ENCODE measurements at places on chromosomes 12 and 14. TPM values are rescaled to one million over a fixed set of nuclear protein-coding genes. Genes with fewer than 3 reads are reported as not detected.

- no peaks in the 10 kb centered on the region for H3K36me3 ChIP-seq
- DNase-seq: no peak
- H3K4me3 ChIP-seq: no peak overlapping the region
- H3K27me3 ChIP-seq: peaks cover 5% of the 10 kb centered on the region
- H3K4me1 ChIP-seq: no peaks in the 10 kb centered on the region
Observed at GRCh38 chr12:64909124-64909523, 84.7 kb downstream of the TBC1D30 start.

DNA sequence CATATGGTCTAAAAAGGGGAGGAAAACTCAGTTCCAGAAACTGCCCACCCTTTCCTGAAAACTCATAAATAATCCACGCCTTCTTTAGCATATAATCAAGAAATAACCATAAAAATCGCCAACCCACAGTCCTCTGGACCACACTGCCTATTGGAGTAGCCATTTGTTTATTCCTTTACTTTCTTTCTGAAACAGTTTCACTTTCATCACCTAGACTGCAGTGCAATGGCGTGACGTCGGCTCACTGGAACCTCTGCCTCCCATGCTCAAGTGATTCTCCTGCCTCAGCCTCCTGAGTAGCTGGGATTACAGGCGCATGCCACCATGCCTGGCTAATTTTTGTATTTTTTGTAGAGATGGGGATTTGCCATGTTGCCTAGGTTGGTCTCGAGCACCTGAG, 44.2 kb downstream of the CLMN start:
- H3K4me3 ChIP-seq: no peak overlapping the region
- H3K4me1 ChIP-seq: no peaks in the 10 kb centered on the region
- no peak overlapping the region for H3K27ac ChIP-seq
- H3K27me3 ChIP-seq: no peaks in the 10 kb centered on the region
- no peak for DNase-seq

- no peaks in the 10 kb centered on the region for H3K27me3 ChIP-seq
- H3K36me3 ChIP-seq: no peaks in the 10 kb centered on the region
Observed at GRCh38 chr12:11693067-11693466, 43.6 kb downstream of the ETV6 start.

- H3K27me3 ChIP-seq: no peaks in the 10 kb centered on the region
- H3K4me3 ChIP-seq: no peak overlapping the region
- H3K4me1 ChIP-seq: no peaks in the 10 kb centered on the region
- no peak overlapping the region for H3K27ac ChIP-seq
- H3K36me3 ChIP-seq: peaks cover 18% of the 10 kb centered on the region
- DNase-seq: peak; percentile 25
Observed at GRCh38 chr14:54681811-54682261, 114.9 kb downstream of the SAMD4A start.

GRCh38 chr14:76727384-76727783, 33.9 kb upstream of the VASH1 start:
- no peak for DNase-seq
- no peaks in the 10 kb centered on the region for H3K36me3 ChIP-seq
- no peak overlapping the region for H3K4me3 ChIP-seq
- no peak overlapping the region for H3K27ac ChIP-seq
- H3K4me1 ChIP-seq: no peaks in the 10 kb centered on the region

DNA sequence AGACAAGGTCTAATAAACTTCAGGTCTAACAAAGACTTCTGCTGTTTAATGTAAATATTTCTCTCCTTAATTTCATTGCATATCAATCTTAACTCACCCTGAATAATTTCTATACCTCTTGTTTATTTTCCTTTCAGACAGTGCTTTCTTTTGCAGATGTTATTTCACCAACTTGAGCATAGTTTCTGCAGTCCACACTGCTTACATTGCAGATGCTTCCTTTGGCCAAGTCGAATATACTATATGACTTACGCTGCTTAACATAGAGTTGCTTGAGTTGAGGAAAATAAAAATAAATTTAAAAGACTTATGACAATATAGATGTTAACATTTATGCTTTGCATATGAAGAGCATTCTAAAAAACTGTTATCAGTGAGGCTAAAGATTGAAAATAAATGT, 217.7 kb downstream of the PTPRO start:
- no peak overlapping the region for H3K4me3 ChIP-seq
- no peak overlapping the region for H3K27ac ChIP-seq
- DNase-seq: no peak
- no peaks in the 10 kb centered on the region for H3K36me3 ChIP-seq
- no peaks in the 10 kb centered on the region for H3K4me1 ChIP-seq

DNA sequence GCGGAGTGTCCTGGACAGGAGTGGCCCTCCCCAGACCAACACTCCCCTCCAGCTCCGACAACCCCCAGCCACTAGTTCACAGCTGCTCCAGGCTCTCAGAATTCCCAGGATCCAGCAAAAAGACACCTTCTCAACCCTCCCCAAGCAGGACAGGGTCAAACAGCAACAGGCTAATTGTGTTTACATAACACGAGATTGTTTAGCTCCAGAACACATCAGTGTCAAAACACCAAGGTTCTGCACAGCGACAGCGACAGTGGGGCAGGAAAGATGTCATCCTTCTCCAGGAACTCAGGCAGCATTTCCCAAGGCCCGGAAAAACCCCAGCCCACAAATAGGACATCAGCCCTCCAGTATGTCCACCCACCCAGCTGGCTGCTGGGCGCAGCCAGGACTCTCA, 16.5 kb downstream of the ITPK1 start:
- H3K4me3 ChIP-seq: no peak overlapping the region
- no peak for DNase-seq
- no peaks in the 10 kb centered on the region for H3K27me3 ChIP-seq
- H3K4me1 ChIP-seq: peaks cover 14% of the 10 kb centered on the region

DNA sequence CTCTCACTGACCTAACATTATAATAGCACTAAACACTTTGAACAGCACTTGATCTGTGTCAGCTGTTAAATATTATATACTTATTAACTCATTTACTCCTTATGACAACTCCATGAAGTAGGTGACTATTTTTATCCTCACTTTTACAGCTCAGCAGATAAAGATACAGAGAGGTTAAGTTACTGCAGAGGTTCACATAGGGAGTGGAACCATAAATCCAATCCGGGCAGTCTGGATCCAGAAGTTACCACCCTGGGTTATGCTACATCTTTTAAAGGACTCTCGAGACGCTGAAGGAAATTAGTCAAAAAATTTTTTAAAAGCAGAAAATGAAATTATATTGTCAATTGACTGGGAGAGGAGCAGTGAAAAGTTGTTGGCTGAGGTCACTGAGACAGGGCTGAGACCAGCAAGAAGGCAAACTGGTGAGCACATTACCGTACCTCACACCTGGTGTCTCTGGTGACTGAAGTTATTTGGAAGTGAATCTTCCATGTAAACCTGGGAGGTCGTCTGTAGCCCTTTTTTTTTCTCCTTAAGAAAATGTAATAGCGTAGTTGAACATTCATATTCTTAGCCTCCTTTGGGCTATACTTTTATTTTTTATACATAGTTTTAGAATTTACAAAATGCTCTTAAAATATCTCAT, 1.2 kb upstream of the RIMKLB start:
- H3K36me3 ChIP-seq: peaks cover 13% of the 10 kb centered on the region
- DNase-seq: no peak
- no peaks in the 10 kb centered on the region for H3K27me3 ChIP-seq
- H3K4me1 ChIP-seq: peaks cover 18% of the 10 kb centered on the region
- peak overlapping the region; percentile 87 for H3K4me3 ChIP-seq

Gene OAS2
- 0.13 TPM for total RNA-seq

Gene NFATC4
- 3.7 TPM for total RNA-seq

Gene KRT73
- not detected for total RNA-seq
